ENCODE measurements at places on chromosomes 6 and 20. TPM values are rescaled to one million over a fixed set of nuclear protein-coding genes. Genes with fewer than 3 reads are reported as not detected.

RAD21L1 gene
- total RNA-seq = not detected

LGSN gene
- total RNA-seq = not detected

APOBEC2 gene
- total RNA-seq = 0.61 TPM

SERINC1 gene
- 300 TPM for total RNA-seq

SPATA25 gene
- total RNA-seq = 1.2 TPM

- no peaks in the 10 kb centered on the region for H3K27me3 ChIP-seq
- no peak overlapping the region for H3K4me3 ChIP-seq
- peaks cover 2% of the 10 kb centered on the region for H3K4me1 ChIP-seq
Observed at GRCh38 chr6:90035047-90035723, 140.9 kb downstream of the GJA10 start.

DNA sequence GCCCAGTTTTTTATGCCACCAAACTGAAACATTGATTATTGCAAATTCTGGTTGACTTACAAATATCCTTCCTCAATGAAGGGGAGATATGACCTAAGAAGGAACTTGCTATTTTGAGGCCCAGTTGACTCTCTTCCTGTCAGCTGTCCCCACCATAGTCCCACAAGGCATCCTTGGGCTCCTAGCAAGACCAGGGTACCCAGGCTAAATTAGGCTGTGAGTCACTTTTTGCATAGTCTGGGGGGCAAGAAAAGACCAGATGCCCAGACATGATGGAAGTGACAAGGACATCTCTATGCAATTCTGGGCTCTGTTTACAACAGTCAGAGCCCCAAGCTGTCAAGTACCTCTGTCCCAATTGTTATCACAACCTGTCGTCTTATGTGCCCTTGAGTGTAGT, 31.8 kb upstream of the MAFB start:
- H3K27me3 ChIP-seq = no peaks in the 10 kb centered on the region
- DNase-seq = no peak
- H3K27ac ChIP-seq = no peak overlapping the region

- H3K4me1 ChIP-seq = no peaks in the 10 kb centered on the region
- H3K27me3 ChIP-seq = no peaks in the 10 kb centered on the region
- no peak overlapping the region for H3K27ac ChIP-seq
- H3K36me3 ChIP-seq = no peaks in the 10 kb centered on the region
- H3K4me3 ChIP-seq = no peak overlapping the region
Observed at GRCh38 chr20:53664121-53664520, 70.5 kb upstream of the ZNF217 start.

- DNase-seq = no peak
- H3K27ac ChIP-seq = no peak overlapping the region
- H3K4me1 ChIP-seq = no peaks in the 10 kb centered on the region
- no peaks in the 10 kb centered on the region for H3K27me3 ChIP-seq
- H3K4me3 ChIP-seq = no peak overlapping the region
- H3K36me3 ChIP-seq = no peaks in the 10 kb centered on the region
Observed at GRCh38 chr20:39630215-39630908, 668.2 kb downstream of the DHX35 start.

DNA sequence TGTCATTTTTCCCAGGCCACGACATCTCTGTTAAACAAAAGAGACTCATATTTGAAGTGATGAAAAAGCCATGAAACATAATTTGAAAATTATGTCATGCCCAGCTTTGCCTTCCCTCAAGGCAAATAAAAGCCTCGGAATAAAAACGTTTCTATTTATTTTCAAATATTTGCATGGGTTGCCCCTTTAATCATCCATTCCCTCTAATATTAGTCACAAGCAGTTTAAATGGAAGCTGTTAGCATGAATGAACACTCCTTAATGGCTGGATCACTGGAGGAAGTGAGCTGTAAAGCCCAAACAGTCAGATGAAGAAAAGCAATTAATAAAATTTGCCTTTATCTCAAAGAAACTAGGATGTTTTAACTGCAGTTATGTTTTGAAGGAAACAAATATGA, 69.3 kb upstream of the STMND1 start:
- no peaks in the 10 kb centered on the region for H3K4me1 ChIP-seq
- DNase-seq = no peak
- H3K36me3 ChIP-seq = no peaks in the 10 kb centered on the region
- H3K27me3 ChIP-seq = peaks cover 2% of the 10 kb centered on the region

DNA sequence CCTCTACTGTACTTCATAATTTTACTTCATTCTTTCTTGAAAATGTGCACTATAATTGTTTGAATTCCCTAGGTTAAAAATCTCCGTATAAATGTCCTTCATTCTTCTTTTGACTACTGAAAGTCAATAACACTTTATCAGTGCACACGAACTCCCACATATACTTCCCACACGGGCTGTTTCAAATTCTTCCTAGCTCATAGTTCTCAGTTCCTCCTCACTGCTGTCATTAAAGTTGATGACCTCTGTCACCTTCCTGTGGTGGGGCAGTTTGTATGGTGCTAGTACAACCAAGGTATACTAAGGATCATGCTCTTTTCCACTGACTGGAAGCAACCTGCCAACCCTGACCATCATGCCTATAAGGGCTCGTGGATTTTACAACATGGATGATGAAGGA, 40.0 kb upstream of the CD2AP start:
- H3K4me1 ChIP-seq = no peaks in the 10 kb centered on the region
- DNase-seq = no peak
- peaks cover 2% of the 10 kb centered on the region for H3K27me3 ChIP-seq
- no peak overlapping the region for H3K27ac ChIP-seq

GRCh38 chr6:158372574-158372973, 60.3 kb downstream of the TULP4 start:
- H3K36me3 ChIP-seq = no peaks in the 10 kb centered on the region
- peak overlapping the region; percentile 15 for H3K27ac ChIP-seq
- peaks cover 29% of the 10 kb centered on the region for H3K4me1 ChIP-seq
- DNase-seq = no peak
- peaks cover 13% of the 10 kb centered on the region for H3K27me3 ChIP-seq

Data from glutamatergic neuron (in vitro differentiated cells).